ENCODE measurements at places on chromosomes 3 and 15. TPM values are rescaled to one million over a fixed set of nuclear protein-coding genes. Genes with fewer than 3 reads are reported as not detected.

DNA sequence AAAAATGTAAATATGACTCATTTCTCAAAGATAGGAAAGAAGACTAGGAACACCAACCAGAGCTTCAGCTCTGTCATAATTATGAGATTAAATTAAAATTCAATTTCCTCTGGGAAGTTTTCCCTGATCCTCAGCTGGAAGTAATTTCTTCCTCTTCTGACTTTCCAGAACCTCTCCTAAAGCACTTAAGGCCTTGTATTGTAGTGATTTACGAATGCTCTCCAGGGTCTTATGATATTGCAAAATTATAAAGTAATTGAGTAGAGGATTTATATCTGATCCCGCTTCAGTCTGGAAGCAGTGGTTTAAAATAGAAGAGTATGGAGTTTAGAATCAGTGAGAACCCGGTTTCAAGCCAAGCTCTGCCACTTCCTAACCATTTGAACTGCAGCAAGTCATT is 279.8 kb downstream of the ZPLD1 start:
- no peak for DNase-seq

Gene LNP1
- polyA plus RNA-seq, result 1.3 TPM

DNA sequence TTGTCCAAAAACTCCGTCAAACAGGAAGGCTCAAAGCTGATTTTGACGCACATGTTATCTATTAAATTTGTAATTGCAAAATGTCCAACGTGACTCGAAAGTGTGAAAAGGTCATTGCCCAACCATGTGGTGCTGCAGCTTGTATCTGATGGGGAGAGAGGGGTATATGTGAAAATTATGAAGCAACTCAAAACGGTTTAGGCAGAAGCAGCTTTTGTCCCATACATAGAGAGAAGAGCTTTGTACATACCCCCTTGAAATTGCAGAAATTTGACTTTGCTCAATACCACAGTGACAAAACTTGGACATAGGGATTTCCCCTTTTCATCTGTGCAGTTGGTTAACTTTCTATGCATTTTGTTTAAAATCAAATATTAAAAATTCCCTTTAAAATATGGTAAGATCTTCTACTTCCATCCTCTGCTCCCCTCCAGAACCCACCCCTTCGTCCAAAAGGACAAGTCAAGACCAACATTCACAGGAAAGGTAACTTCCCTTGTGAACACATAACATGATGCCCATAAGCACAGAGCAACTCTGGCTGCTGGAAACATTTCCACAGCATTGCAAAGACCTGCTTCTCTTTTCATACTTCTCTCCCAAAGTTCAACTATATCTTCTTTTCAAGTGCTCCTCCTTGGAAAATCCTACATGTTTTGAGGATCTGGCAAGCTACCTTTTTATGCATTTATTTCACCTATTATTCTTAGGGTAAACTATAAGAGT is 253.7 kb upstream of the THBS1 start:
- DNase-seq, result no peak

GRCh38 chr3:51379301-51379700 is 5.8 kb upstream of the MANF start:
- no peak for DNase-seq

Gene COL8A1
- polyA plus RNA-seq, result not detected

- peak; percentile 80 for DNase-seq
These were observed 112.1 kb downstream of the SLCO3A1 start for GRCh38 chr15:91965501-91966193.

DNA sequence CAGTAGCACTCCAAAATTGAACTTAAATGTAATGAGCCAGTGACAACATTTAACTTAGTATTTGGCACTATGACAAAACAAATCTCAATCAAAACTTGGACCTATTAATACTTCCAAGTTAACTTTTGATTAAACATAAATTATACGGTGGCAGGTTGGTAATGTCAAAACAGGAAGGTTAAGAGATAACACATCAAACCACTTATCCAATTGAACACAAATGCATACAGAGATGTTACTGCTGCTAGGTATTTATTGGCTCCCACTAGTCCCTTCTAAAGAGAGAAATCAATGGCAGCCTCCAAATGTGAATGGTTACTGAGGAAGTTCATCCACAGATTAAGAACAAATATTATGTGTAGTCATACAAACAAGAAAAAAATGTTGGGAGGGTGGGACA is 1.8 kb downstream of the GSK3B start:
- no peak for DNase-seq

Gene BSN
- polyA plus RNA-seq, result 0.08 TPM

Gene TMC3
- polyA plus RNA-seq, result not detected

Gene CFAP100
- not detected for polyA plus RNA-seq

DNA sequence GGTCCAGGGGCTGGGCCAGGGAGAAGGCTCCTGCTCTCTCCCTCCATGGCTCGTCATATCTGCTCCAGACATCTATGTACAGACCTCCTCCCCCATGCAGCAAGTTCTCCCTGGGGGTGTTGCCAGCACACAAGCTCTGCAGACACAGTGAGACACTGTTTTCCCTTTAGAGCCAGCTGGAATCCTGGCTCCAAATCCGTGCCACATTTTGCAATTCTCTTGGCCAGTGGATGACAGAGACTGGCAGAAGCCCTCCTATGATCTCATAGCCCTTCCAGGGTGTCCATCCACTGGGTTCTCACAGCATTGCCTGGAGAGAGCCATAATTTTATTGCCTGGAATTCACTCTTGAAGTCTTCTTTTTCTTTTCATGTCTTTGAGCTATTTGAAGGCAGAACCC is 203.9 kb downstream of the TLE3 start:
- no peak for DNase-seq

- no peak for DNase-seq
These were observed 2.3 kb downstream of the SQOR start for GRCh38 chr15:45637141-45637540.

Gene ACP3
- polyA plus RNA-seq, result 0.21 TPM

- DNase-seq, result no peak
These were observed 103.9 kb upstream of the ROBO1 start for GRCh38 chr3:79871656-79872055.

DNA sequence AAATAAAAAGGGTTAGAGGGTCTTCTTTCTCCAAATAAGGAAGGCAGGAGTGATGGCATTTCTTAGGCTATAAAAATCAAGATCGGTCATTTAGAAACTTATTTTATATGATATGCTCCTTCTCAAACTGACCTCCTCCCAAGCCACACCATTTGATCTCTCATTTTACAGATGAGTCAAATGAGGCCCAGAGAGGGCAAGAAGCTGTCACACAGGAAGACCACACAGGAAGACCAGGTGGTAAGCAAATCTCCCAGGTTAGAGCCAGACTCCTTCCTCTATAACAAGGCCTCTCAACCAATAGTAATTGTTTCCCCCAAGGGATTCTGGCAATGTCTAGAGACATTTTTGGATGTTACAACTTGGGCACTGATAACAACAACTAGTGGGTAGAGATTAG is 13.8 kb downstream of the TLE3 start:
- no peak for DNase-seq

GRCh38 chr3:9638939-9639338 is 10.4 kb upstream of the MTMR14 start:
- no peak for DNase-seq

Gene ZIC1
- polyA plus RNA-seq, result not detected

- no peak for DNase-seq
These were observed 34.9 kb downstream of the AP3S2 start for GRCh38 chr15:89858661-89859458.
